Effector CD4-positive, alpha-beta T cell (primary cell): ENCODE measurements at places on chromosomes 3 and 15.

DNA sequence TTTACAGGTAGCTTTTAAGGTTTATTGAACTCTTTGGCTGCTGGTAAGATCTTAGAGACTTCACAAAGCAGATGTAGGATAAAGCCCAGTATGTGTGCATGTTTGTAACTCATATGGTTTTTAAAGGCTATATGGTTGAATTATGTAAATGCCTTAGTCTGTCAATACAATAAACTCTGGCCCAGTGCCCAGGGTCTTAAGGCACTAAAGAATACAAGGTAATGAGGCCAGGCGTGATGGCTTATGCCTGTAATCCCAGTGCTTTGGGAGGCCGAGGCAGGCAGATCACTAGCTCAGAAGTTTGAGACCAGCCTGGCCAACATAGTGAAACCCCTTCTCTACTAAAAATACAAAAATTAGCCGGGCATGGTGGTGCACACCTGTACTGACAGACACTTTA, 170.3 kb upstream of the CGNL1 start:
- DNase-seq = no peak

DNA sequence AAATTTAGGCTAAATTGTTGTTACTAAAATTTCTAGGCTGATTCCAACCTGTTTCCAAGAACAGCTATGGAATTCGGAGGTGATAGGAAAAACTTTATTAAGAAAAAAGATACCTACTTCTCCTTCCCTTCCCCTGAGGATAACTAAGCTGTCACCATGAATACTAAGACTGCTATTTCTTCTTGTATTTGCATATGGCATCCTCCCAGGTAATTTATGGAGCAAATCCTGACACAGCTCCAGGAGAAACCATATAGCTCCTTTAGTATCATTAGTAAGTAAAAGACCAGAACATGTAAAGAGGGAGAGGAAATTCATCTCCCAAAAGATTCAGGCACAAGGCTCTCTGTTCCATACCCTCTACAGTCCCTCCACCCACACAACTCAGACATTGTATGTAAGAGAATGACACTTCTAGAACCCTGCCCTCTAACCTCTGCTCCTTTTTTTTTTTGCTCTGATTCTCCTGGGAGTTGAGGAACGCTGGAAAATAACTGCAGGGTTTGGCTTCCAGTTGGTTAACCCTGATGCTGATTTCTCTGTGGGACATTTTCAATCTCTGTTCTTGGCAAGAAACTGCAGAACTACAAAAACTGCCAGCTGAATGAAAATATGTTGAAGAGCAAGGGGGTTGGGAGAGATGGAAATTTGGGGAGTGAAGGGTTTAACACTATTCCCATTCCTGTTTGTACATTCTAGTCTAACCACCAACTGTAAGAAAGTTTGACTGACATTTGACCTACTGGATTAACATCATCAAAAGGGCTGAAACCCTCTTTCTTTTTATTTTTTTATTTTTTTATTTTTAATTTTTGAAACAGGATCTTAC, 14.2 kb upstream of the MAGI1 start:
- no peak for DNase-seq

DNA sequence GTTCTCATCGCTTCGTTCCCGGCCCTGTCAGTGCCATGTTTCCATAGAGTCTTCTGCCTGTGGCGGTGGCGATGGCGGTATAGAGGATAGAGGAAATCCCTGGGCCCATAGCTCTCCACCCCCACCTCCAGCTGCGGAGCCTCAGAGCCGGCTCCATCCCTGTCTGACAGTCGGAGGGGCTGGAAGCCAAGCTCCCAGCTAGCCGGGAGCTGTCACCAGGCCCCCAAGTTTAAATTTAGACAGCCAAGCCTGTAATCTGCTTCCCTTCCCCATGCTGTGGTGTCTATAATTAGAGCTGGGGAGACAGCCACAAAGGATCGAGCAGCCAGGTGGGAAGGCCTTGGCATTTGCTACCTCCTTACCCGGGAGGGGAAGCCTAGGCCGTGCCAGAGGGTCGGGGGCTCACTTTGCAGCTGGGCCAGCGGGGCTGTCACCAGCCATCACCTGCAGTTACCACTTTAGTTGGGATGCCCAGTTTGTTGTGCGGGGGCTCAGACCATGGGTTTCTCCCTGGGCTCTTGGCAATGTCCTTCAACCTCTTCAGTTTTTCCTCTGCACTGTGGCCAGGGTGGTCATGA, 56.3 kb upstream of the SEC13 start:
- DNase-seq = no peak

GRCh38 chr3:188296761-188297612, 143.0 kb downstream of the LPP start:
- no peak for DNase-seq

GRCh38 chr3:27290760-27291159, 78.4 kb downstream of the NEK10 start:
- no peak for DNase-seq

- no peak for DNase-seq
Measured at GRCh38 chr3:171649267-171649666, 161.0 kb downstream of the PLD1 start.

DNA sequence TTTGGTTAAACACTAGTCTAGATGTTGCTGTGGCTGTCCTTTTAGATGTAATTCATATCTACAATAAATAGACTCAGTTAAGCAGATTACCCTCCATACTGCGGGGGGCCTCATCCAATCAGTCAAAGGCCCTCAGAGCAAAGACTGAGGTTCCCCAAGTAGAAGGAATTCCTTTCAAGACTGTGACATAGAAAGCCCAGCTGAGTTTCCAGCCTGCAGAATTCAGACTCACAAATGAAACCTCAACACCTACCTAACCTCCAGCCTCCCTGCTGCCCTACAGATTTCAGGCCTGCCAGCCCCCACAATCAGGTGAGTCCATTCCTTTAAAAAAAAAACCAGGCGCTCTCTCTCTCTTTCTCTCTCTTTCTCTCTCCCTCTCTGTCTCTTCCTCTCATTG, 73.6 kb upstream of the NSMCE3 start:
- DNase-seq = no peak

GRCh38 chr3:38524141-38524739, 28.1 kb downstream of the EXOG start:
- no peak for DNase-seq

- DNase-seq = no peak
Measured at GRCh38 chr15:74133694-74134386, 3.5 kb downstream of the ISLR2 start.

DNA sequence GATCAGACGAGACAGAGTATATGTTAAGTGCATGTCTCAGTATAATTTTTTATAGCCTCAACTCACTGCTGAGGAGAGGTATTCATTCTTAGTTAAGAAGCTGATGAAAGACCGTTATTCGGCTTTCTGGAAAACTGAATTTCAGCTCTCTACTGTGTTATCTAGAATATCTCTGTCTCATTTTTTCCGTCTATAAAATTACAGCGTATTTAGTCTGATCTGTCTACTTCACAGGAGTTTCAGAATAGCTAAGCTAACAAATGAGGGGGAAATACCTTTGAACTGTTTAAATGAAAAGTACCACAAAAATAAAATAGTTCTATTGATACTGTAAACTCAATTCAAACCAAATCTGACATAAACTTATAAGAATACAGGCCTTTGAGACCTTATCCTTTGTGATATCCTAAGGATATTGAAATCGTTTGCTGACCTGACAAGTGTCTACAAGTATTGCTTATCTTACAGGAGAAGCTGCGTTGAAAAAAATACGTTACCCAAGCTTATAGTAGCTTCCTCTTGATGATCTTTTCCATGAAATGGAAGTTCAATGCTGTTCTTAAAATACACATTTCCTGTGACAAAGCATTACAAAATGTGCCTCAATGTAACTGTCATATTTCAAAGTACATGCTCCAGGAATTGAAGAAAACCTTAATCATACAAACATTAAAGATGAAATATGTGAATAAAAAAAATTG, 104.6 kb downstream of the IL1RAP start:
- DNase-seq = no peak

DNA sequence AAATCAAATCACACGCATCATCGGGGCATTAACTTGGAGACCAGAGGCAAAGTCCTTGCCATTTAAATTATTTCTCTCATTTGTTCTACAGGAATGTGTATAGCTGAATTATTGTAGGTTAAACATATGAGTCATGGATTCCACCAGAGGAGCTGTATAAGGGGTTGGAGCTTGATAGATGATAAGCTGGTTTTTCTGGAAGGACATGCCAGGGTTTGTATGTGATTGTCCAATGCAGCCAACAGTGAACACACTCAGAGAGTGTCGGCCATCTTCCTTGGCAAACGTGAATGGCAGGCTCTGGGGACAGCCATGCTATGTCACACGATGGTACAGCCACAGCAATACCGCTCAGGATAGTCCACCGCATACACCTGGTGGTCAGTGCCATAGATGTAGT, 25.1 kb downstream of the SSUH2 start:
- DNase-seq = no peak

DNA sequence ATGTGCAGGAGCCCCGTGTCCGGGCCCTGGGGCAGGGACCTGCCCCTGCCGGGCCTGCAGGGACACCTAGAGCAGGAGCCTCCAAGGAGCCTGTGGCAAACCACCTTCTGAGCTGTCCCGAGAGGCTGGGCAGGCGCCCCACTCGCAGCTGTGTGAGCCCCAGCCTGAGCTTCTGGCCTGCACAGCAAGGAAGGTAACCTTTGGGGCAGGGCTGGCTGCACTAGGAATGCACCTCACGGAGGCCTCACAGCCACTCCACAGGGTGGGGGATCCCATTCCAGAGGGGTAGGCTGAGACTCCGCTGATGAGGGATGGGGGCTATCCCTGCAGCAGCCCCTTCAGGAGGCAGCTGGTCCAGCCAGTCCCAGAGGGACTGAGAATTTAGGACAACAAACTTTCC, 68.1 kb downstream of the DNAJB8 start:
- no peak for DNase-seq

DNA sequence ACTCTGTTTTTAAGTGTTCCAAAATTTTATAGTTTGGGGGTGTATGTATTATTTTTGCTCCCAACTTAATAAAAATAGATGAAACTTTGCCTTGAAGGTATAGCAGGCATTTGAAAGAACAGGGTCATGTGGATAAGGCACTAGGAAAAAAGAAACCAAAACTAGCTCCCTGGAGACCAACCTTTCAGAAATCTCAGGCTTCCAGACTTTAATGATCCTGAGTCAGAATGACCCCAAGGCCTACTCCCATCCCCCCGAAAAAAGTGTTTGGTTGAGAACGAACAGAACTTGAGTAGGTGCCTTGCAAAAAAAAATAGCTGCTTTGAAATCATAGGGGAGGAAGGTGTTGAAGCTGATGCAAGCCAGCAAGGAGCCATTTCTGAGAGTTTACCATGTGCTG, 309.5 kb downstream of the THSD4 start:
- DNase-seq = no peak

- DNase-seq = no peak
Measured at GRCh38 chr3:96700322-96701315, 113.8 kb upstream of the EPHA6 start.

GRCh38 chr3:97823046-97824004, 1.5 kb downstream of the CRYBG3 start:
- no peak for DNase-seq

DNA sequence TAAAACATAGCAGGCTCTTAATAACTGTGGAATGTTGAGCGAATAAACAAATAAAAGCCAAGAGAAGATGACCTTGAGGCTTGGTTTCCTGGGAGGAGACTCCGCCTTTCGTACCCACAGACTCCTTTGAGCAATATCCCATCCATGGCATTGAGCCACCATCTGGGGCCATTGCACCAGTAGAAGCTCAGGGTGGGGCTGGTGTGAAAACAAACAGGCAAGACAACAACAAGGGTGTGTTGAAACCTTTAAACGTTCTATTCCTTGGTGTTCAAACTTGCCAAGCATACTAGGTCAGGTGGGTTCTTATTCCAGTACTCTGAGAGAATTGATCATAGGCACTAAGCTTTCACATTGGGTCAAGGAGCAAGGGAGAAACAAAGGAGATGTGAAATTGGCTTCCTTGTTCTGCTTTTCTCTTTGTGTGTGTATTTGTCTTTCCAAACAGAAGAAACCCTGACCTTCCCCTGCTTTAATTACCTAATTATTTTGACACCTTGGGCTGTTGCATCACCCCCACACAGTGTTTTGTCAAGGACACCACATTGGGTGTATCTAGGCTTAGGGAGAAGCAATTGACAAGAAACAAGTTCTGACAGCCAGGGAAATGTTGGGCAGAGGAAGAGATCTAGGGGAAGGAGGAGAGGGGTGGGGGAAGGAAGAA, 105.1 kb upstream of the BCL6 start:
- DNase-seq = no peak

DNA sequence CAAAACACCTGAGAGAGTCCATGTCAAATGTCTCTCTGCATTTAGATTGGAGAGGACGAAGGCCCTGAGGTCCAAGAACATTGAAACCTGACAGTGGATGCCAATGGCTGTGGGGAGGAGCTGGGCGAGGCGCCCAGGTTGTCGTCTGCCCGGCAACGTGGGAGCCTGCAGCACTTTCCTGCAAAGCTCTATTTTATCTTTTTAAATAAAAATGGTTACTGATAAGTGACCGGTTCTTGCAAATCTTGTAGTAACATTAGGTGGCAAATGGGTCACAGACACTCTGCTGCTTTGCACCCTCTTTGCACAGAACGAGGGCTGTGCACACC, 19.5 kb upstream of the FANCD2 start:
- DNase-seq = no peak

DNA sequence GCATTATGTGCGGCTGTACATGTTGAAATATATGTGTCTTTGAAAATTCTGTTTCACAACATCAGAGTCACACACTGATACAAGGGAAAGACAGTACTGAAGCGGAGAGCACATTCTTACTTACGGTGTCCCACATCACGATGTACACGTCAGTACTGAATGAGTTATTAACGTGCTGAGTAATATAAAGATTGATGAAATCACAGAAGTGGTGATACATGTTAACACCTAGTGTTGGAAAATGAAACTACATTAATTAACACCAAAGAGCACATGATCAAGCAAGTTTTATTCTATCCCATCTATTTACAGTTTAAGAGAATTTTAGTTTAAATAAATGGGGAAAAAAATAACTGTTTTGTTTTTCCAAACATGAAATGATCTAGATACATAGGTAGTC, 15.6 kb downstream of the EOGT start:
- DNase-seq = no peak
